ENCODE measurements at places on chromosomes 4 and X.
A peak's percentile ranks its signal among the peaks of the same experiment; 100 is the strongest.

GRCh38 chr4:155809835-155810234, 51.0 kb downstream of the GUCY1B1 start:
- no peak for DNase-seq

DNA sequence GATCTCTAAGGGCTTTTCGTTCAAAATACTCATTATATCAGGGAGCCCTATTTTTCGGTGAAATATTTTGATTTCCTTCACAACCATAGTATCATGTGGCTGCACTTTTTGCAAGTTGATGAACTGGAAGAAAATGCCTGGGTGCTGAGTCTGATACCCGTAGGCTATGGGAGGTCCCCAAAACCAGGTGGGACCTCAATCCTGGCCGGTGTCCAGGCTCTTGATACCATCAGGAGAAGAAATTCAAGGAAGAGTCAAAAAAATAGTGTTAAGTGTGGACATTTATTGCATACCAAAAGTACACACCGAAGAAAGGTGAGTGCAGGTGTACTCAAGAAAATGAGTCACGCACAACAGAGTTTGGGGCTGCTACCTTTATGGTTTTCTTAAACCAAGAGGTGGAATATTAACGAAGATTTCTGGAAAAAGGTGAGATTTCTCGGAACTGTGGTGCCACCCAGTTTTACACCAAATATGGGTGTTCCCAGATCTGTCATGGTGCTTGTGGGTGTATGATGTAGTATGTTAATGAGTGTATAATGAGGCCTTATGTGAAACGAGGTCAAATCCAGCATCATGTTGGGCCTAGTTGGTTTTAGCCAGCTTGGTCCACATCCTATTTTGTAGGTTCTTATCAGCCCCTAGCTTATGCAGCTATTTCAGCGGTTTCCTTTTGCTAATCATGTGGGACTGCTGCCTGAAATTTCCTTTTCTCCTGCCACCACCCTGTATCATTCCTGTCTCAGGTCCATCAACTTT, 29.9 kb downstream of the VCX2 start:
- DNase-seq = no peak

GRCh38 chrX:21612154-21612553, 46.0 kb downstream of the KLHL34 start:
- no peak for DNase-seq

DNA sequence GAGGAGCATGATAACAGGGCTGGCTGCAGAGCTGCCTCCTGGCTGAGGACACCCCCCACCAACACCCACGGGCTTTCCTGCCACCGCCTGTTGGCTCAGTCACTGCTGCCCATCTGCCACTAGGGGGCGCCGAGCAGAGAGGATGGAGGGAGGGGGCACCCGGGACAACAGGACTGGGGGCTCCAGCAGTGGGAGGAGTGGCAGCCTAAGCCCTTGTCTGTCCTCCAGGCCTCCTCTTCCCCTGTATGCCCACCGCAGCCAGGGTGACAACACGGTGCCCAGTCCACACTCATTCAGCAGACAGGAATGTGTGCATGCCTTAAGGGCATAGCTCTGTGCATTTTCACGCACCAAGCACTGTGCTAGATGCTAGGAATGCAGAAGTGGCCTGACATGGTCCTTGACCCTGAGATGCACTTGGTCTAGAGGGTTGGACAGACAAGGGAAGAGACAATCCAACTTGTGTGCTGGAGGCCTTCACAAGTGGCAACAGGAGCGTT, 149.9 kb downstream of the AMMECR1 start:
- peak; percentile 73 for DNase-seq

- no peak for DNase-seq
Measured at GRCh38 chrX:49858341-49858740, 20.9 kb upstream of the USP27X start.

- no peak for DNase-seq
Measured at GRCh38 chr4:180550106-180550505, 1693.1 kb upstream of the TENM3 start.

- DNase-seq = no peak
Measured at GRCh38 chrX:18041656-18042055, 179.0 kb downstream of the BEND2 start.

GRCh38 chr4:77367638-77368037, 210.6 kb downstream of the CCNG2 start:
- no peak for DNase-seq

DNA sequence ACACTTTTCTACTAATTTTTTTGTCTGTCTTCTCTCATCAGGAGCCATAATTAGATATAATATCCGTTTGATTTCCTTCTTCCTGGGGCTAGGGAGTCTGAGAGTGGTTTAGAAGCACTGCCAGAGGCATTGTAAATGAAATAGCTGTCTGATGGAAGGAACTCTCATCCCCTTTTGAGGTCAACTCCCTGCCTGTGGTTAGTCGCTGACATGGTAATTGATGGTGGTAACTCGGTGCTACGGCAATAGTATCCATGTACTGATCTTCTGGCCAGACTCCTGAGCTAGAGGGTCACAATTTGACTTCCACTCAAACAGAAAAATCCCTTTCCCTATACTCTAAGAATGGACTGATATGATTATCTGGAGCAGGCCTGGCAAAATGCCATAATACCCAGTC, 108.1 kb upstream of the TRPC5 start:
- no peak for DNase-seq

DNA sequence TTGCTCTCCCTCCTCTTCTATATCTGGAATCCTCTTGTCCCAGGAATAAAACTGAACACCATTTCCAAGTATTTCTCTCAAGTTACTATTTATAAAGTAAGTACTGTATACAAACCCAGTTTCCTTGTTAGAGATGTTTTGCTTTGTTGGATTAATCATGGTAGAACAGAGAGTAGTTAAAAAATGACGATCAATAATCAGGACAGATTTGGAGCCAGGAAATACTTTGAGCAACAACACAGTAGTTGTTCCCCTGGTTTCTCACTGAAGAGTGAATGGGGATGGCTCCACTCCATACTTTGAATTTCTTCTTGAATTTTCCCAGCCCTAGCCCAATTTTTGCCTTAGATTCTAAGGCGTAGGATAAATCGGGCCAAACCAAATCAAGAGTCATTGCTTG, 21.4 kb downstream of the MGST2 start:
- no peak for DNase-seq

DNA sequence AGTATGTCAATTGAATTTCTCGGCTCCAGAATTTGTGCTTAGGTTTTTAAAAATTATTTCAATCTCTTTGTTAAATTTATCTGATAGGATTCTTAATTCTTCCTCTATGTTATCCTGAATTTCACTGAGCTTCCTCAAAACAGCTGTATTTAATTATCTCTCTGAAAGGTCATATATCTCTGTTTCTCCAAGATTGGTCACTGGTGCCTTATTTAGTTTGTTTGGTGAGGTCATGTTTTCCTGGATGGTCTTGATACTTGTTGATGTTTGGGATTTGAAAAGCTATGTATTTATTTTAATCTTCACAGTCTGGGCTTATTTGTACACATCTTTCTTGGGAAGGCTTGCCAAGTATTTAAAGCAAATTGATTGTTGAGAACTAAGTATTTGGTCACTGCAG, 24.7 kb upstream of the HERC3 start:
- DNase-seq = no peak

DNA sequence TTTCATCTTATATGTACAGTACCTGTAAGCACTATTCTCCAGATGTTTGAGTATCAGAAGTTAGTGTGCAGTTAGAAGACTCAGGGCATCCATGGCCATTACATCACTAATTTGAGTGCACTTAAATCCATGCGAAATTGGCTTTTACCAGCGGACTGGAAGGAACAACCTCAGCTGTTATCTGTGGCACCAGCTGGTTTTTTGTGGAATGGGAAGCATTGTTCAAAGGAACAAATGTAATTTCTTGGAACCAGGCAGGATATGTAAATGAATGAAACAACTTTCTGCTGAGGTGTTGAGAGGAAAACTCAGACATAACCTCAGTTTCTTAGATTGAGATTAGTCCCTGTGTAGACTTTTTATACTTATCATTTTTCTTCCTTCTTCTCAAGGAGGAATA, 60.2 kb downstream of the PDGFRA start:
- no peak for DNase-seq

DNA sequence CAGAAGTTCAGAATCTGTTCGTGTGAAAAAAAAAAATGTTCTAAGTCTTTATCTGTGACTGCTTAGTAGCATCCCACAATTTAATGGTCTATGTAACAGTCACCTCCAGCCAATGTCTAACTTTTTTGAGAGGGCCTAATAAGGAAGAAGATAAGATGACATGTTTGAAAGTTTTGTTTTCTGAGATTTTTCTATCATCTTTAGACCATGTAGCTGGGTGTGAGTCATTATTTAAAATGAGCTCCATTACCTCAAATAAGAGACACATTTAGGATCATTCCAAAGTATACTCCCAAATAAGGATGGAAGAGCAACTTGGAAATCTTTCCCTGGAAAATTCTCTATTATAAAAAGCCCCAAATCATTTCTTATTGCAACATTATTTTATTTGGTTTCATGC, 28.2 kb upstream of the MCF2 start:
- no peak for DNase-seq

DNA sequence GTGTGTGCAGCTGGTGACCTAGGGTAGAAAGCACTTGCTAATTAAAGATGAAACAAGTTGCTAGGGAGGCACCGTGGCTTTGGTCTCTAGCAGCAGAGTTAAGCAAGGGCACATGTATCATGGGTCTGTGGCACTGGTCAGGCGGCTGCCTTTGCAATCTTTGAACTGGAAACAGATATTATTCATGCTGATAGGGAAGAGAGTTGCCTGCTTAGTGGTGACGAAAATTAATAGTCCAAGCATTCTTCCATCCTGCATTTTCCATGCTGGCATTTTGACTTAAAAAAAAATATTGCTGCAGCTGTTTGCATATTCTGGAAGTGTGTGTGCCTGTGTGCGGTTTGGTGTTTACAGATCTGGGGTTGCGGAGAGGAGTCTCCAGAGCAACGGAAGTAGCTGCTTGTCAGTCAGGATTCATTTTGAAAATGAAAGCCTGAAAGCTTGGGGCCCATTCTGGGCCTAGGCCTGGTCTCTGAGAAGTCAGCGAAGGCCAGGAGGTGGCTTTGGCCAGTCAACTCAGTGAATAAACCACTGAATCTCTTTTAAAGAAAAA, 2.3 kb upstream of the SOWAHD start:
- DNase-seq = no peak

DNA sequence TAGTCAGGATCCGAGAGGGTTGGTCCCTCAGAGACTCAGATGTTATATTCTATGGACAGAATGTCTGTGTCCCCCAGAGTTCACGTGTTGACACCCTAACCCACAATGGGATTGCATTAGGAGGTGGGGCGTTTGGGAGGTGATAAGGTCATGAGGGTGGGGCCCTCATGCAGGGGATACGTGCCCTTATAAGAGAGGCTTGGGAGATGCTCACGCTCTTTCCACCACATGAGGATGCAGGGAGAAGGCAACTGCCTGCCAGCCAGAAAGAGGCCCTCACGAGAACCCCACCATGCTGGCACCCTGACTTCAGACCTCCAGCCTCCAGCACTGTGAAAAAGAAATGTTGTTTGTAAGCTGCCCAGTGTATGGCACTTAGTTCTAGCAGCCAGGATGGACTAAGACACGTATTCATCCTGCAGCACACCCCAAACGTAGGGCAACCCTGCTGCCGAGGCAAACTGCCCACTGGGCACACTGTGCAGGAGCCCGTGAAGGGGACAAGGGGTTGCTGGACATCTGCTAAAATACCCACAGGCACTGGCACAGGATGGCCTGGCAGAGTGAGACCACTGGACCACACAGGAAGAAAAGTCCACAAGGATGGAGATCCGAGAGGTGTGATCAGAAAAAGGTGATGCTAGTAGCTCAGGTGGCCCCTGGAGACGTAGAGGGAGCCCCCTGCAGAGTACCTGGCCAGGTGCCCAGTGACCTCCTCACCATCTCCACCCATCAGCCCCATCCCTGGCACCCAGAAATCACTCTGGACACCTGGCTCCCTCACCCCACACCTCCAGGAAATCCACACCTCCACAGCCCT, 62.7 kb downstream of the HTRA3 start:
- DNase-seq = no peak

DNA sequence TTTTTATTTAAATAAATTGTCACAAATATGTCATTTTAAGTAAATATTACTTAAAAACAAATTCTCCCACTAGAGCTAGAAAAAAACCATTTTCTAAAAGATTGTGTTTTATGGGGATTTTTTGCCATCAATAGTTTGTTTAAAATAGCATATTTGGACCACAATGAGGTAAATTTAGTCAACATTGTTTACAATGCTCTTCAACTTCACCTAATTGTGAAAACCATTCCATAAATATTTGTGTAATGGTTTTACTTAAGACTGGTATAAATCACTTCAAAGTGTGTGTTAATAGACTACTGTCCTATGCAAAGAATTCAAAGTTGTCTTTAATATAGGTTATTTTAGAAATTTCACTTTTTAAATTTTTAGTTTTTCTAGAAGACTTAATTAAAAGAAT, 1004.2 kb downstream of the PCDH18 start:
- no peak for DNase-seq

DNA sequence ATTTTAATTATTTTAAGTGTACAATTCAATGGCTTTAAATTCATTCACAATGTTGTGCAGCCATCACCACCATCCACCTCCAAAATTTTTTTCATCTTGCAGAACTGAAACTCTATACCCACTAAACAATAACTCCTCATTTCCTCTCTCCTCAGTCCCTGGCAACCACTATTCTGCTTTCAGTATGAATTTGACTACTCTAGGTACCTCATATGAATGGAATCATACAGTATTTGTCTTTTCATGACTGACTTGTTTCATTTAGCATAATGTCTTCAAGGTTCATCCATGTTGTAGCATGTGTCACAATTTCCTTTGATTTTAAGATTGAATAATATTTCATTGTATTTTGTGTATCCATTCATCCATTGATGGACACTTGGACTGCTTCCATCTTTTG, 46.9 kb downstream of the KIF4A start:
- no peak for DNase-seq

DNA sequence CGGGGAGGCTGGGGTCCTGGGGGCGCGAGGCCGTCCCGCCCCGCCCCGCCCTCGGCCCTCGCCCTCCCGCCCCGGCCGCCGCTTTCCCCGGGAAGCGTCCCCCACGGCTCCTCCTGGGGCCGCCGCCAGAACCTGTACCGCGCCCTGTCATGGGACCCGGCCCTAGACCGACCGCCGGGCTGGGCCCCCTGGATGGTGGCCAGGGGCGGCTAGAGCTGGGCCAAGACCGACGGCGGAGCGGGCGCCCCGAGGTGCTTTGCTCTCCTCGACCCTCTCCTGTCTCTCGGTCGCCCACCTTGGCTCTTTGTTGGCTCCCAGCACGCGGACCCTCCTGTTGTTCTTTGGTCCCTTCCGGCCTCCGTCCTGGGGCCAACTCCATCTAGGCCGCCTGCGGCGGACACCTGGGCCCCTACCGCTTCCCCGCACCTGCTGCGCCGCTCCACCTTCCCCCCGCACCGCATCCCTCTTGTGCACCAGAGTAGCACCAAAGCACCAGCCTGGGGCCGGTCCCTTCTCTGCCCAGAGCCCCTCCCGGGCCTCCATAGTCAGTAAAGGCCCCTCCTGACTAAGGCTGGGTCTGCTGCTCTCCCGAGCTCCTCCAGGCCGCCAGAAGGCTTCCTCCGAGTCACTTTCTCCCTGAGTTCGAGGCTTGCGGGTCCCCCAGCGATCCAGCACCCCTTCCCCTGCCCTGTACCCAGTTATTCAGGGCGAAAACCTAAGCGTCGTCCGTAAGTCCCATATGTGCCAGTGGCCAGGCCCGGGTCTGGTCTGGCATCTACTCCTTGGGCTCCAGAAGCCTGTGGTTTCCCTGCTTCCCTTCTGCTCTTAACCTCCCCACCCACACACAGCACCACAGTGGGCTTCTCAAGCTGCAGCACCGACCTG, 587 bp downstream of the TACC3 start:
- no peak for DNase-seq
